Right renal cortex interstitium (tissue), 3 donors: ENCODE measurements at places on chromosomes 6 and 20. TPM values are rescaled to one million over a fixed set of nuclear protein-coding genes. Genes with fewer than 3 reads are reported as not detected.

XKR7 gene
- polyA plus RNA-seq, result 0.26 TPM

ARMH2 gene
- not detected for polyA plus RNA-seq

SYCP2 gene
- polyA plus RNA-seq, result 6.9 TPM

TFAP2D gene
- polyA plus RNA-seq, result not detected

MUC22 gene
- not detected for polyA plus RNA-seq

APCDD1L gene
- polyA plus RNA-seq, result 13.8 TPM

SYNE1 gene
- polyA plus RNA-seq, result 100 TPM

NMBR gene
- polyA plus RNA-seq, result 0.40 TPM

CCN6 gene
- 3.9 TPM for polyA plus RNA-seq

GRCh38 chr6:73560182-73560732, 39.4 kb upstream of the EEF1A1 start:
- DNase-seq, result no peak

DNA sequence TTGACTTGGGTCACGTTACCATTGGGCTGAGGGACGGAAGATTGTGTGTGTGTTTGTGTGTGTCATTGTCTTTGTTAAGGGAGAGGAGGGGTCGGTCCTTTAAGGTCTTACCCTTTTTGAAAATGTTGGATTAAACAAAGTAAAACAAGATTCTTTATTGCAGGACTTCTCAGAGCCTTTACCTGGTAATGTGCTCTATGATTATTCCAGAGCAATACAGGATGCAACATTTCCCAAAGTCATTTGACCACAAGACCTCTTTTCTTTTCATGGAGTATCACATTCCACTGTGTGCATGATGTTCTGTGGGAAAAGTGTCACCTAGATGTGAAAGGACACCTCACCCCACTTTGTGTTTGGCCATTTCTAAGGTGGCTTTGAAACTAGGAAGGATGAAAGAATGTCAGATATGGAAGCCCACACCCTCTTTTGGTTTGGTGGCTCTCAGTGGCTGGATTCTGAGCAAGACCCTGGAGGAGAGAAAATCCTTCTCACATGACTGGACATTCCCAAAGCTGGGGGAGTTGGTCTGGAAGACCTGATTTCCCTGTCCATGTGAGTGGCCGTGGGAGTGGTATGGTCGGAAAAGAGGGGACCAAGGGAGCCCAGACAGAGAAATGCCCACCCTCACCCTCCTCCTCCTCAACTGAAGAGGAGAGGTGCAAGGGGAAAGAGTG, 18.2 kb upstream of the ZNF831 start:
- no peak for DNase-seq

DNA sequence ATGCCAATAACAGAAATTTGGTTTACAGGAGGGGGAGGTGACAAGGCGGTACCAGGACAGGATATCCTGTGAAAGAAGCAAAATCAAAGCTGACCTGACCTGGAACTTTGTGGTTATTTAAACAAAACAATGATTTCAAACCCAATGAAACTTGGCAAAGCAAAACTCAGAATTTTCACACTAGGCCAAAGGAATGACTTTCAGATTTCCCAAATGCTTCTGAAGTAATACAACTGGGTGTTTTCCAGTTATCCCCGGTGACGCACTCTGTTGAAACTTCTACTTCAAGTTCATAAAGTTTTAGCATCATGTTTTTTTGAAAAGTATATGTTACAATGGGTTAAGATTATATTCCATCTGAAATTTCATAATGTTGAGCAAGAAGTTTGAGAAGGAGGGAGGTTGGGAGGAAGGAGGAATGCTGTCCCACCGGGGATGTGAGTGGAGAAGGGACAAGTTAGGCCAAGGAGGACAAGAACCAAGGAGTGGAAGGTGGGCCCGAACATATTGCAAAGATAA, 78.1 kb upstream of the TRAF3IP2 start:
- no peak for DNase-seq

GRCh38 chr20:4548552-4548951, 173.2 kb upstream of the PRND start:
- DNase-seq, result no peak

- DNase-seq, result no peak
Measured at GRCh38 chr20:53935344-53936084, 134.9 kb downstream of the BCAS1 start.

GRCh38 chr6:127115746-127116145, 2.7 kb upstream of the RSPO3 start:
- DNase-seq, result no peak

- peak; percentile 21 for DNase-seq
Measured at GRCh38 chr6:151436802-151437201, 15.1 kb downstream of the RMND1 start.

- no peak for DNase-seq
Measured at GRCh38 chr20:57128044-57128757, 138.2 kb downstream of the BMP7 start.

GRCh38 chr20:64212755-64213154, 42.8 kb upstream of the PCMTD2 start:
- no peak for DNase-seq

GRCh38 chr6:52910091-52910490, 593 bp upstream of the GSTA3 start:
- no peak for DNase-seq

GRCh38 chr20:50276119-50277063, 85.8 kb downstream of the CEBPB start:
- no peak for DNase-seq

DNA sequence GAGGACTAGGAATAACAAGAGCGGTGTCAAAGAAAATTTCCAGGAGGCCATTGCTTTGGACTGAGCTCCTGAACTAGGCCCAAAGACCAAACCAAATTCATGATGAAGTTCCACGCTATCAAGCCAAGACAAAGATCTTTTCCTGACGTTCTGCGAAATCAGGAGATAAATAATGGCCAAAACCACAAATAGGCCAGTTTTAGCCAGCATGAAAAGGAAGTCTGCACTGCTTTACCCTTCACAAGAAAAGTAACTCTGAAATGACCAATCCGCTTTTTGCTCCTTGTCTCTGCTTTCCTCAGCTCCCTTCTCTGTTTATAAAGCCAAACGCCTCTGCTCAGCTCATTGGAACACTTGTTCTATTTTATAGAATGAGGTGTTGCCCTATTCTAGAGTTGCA, 6.7 kb downstream of the NCOA5 start:
- DNase-seq, result no peak

- no peak for DNase-seq
Measured at GRCh38 chr6:2725999-2726567, 24.6 kb downstream of the MYLK4 start.

DNA sequence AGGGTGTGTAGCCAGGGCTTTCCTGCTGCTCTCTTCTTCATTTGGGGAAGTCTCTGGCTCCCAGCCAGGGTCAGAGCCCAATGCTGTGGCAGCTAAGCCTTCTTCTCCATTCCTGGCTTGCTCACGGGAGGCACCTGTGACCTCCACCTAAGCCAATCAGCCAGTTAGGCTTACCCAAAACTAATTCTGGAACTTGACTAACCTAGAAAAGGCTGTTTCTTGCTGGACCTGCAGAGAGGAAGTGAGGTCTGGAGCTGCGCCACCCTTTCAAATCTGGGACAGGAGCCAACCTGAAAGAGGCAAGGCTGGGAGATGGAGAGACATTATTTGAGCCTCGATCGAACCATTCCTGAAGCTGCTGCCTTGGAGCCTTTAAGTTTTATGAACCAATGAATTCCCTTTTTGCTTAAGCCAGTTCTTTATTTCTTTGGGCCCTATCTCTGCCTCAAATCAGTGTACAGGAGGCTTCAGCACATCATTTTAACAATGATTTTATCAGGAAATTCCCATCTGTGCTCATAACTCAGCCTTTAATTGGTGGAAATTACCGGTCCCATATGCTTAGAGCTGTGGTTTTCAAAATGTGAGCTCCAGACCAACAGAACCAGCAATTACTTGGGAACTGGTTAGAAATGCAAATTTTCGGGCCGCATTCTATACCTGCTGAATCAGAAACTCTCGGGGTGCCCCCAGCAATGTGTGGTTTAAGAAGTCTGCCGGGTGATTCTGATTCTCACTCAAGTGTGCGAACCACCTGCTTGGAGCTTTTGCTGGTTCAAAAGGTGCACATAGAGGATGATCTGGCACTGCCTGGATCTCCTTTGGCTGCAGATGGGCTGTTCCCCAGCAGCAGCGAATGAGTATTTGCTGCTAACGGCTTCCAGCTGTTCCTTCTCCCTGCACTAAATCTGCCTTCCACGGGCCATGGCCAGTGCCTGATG, 97.4 kb upstream of the RNF24 start:
- DNase-seq, result no peak

GRCh38 chr6:37947468-37947867, 127.9 kb downstream of the ZFAND3 start:
- no peak for DNase-seq

GRCh38 chr6:43263314-43264178, 20.3 kb downstream of the TTBK1 start:
- no peak for DNase-seq

DNA sequence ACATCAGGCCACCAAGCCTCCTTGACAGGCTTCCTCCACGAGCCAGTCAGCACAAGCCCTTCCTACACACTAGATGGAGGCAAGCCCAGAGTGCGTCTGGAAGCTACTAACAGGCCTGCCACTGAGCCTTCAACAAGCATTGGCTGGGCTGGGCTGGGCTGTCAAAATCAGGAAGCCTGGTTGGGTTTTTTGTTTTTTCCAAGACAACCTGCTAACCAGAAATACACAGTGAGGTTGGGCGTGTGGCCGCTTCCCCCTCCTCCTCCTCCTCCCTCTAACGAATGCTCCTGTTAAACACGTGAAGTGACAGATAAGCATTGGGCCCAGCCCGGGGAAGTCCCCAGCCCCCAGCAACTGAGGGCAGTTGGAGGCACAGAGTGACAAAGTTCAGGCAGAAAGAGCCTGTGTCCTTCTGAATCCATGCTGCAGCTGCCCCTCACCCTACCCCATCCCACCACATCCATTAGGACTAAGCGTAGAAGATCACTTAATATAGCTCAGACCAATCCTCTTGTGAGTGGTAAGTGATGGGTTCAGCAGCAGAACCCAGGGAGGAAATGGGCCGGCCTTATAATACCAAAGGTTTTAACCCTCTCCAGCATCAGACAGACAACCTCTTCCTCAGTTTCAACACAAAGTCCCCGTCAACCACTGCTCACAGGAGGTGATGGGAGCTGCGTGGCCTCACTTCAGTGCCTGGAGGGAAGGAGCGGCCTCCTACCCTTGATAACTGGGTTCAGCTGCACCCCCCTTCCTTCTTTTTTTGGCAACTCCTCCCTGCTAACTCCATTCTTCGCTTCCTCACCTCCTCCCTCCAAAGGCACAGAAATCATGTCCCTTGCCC, 1.1 kb downstream of the NFATC2 start:
- DNase-seq, result no peak

DNA sequence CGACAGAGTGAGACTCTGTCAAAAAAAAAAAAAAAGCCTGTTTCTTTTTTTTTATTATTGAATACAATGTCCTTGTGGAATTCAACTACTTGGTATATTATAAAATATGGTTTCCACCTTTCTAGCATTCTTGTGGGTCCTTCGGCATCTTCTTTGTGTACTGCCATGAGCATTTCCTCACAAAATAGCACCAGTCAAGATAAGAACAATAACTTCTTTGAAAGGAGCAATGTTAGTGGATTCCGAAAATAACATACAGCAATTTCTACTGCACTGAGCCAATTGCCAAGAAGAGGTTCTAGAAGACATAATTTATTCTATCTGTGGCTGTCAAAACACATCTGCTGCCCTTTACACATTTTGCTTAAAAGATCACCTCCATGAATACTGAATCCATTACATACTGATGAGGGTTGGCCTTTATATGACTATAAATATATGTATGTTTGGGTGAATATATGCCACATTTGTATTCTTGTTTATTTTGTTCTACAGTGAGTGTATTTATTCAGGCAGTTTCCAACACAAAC, 19.1 kb upstream of the SPTLC3 start:
- DNase-seq, result no peak

- DNase-seq, result no peak
Measured at GRCh38 chr6:160837146-160837545, 135.1 kb downstream of the PLG start.

DNA sequence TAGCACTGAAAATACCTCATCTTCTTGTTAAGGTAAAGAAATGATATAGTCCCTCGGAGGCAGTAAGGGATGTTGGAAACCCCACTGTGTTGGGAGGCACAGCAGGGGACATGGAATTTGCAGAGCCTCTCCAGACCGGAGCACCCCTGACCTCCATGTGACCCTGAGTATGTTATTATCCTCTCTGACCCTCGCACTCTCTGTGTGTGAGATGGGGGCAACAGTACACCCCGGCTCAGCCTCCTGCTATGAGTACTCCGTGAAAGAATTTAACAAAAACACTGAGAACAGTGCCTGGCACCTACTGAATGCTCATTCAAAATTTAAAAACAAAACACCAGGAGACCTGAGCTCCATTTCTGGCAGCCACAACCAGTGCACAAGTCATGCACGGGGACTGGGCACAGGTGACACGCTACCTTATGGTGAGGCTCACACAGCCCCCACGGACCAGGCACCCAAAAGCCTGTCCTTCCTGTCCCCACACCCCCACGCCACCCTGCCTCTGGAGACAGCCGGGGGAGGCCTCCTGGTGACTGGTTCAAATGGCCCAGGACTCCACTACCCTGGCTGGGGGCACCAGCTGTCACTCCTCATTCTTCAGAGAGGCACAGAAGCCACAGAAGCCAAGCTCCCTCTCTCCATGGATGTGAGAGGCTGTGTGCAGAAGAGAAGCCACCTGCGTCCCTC, 6.1 kb downstream of the NINL start:
- no peak for DNase-seq

GRCh38 chr20:56778765-56779195, 149.7 kb downstream of the TFAP2C start:
- DNase-seq, result peak; percentile 15

- no peak for DNase-seq
Measured at GRCh38 chr6:140051521-140052512, 677.4 kb upstream of the CITED2 start.

- DNase-seq, result no peak
Measured at GRCh38 chr6:2749969-2750600, 637 bp downstream of the MYLK4 start.

- no peak for DNase-seq
Measured at GRCh38 chr6:10643201-10643651, 51.2 kb downstream of the C6orf52 start.

DNA sequence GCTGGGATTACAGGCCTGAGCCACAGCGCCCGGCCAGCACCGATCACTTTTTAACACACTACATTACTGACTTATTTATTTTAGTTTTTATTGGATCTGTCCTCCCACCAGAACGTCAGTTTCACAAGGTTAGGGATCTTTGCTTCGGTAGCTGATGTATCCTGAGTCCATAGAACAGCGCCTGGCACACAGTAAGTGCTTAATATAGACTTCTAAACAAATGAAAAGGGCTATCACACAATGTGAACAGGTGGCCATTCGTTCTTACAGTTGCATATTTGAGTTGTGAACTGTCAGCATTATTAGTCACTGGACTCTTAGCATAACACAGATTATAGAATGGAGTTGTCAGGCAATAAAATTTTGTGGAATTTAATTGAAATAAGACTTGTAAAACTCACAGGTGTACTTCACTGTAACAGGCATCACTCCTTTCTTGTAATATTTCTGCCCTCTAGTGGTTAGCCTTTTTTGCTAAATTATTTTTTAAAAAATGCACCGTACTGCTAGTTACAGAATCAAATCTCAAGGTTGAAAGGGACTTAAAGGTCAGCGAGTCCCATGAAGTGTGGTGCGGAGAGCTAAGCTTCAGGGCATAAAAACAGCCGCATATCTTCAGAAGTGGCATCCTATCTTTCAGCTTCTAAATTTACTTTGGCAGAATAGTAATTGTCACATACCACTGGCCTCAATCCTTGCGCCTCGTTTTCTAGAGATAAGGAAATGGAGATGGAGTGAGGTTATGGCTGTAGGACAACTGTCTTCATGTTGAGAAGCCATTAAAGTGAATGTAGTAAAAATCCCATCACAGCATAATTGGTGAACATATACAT, 3.4 kb upstream of the TBC1D7 start:
- DNase-seq, result no peak
